Fibroblast of upper back skin (primary cell): ENCODE measurements at places on chromosomes 13 and 19.
A peak's percentile ranks its signal among the peaks of the same experiment; 100 is the strongest.

DNA sequence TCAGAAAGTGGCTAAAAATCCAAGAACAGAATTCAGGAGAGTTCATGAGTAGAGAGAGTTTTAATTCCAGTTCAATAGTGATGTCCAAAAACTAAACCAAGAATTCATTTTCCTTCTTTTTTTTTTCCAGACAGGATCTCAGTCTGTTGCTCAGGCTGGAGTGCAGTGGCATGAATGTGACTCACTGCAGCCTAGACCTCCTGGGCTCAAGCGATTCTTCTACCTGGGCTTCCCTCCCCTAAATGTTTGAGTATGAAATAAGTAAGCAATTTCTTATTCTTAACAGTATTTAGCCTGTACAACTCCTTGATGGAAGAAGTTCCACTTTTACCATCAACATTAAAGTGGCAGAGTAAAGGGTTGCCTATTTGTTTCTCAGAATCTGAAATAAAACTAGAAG lies 3.8 kb downstream of the COMMD6 start:
- DNase-seq, result peak; percentile 15

DNA sequence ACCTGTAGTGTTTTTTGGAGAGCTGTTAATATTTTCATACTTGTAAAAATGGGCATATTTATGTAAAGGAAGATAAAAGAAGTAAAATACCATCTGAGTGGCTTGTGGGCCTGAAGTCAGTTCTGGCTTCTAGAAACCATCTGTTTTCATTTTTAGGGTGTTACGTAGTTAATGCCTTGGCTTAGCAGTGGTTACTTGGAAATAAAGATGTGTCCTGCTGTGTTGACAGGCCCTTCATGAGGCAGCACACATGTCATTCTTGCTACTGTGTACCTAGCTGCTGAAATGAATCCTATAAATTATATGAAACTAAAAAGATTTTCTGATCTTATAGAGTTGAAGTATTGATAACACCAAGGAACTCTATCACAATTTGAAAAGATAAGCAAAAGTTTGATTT lies 16.0 kb downstream of the ILF3 start:
- peak; percentile 67 for DNase-seq

- DNase-seq, result no peak
Observed at GRCh38 chr19:14167576-14168138, 31.3 kb upstream of the ASF1B start.

- no peak for DNase-seq
Observed at GRCh38 chr13:71906448-71906847, 39.4 kb upstream of the DACH1 start.

DNA sequence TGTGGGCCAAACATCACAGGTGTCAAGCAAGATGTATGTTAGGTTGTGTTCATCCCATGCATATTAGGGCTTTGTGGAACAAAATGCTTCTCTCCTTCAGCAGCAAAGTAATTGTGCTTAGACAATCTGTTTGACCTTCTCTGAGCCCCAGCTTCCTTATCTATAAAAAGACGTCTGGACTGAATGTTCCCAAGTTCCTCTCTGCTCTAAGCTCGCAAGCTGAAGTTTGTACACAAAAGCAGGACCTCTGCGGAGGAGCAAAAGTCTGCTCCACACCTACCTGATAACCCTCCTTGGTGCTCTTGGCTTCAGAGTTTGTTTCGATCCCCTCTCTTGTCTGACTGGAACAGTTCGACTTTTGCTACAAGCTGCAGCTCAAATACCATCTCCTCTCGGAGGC lies 95.7 kb upstream of the UBL3 start:
- no peak for DNase-seq

- peak; percentile 5 for DNase-seq
Observed at GRCh38 chr13:92137520-92137919, 739.1 kb downstream of the GPC5 start.

- peak; percentile 46 for DNase-seq
Observed at GRCh38 chr19:46610851-46611770, 10.0 kb downstream of the CALM3 start.

- no peak for DNase-seq
Observed at GRCh38 chr19:4557971-4558941, 1.2 kb downstream of the SEMA6B start.

- no peak for DNase-seq
Observed at GRCh38 chr19:41861116-41861768, 1.2 kb downstream of the RPS19 start.

DNA sequence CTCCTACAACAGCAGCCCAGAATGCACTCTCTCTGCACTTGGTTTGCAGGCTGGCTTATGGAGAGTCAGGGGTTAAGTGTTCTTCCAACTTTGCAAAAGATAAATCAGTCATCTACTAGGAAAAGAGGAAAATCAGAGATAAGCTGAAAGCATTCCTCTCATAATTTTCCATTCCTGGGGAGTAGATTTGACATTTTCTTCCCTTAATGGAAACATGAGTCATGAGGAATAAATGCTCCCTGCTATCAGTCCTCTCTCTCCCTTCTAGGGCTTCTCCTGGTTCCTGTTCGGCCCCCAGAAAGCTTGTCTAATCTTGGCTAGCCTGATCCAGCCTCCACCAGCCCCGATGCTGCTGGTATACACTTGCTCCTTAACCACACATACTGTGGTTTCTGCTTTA lies 28.4 kb upstream of the ENOX1 start:
- DNase-seq, result peak; percentile 96

DNA sequence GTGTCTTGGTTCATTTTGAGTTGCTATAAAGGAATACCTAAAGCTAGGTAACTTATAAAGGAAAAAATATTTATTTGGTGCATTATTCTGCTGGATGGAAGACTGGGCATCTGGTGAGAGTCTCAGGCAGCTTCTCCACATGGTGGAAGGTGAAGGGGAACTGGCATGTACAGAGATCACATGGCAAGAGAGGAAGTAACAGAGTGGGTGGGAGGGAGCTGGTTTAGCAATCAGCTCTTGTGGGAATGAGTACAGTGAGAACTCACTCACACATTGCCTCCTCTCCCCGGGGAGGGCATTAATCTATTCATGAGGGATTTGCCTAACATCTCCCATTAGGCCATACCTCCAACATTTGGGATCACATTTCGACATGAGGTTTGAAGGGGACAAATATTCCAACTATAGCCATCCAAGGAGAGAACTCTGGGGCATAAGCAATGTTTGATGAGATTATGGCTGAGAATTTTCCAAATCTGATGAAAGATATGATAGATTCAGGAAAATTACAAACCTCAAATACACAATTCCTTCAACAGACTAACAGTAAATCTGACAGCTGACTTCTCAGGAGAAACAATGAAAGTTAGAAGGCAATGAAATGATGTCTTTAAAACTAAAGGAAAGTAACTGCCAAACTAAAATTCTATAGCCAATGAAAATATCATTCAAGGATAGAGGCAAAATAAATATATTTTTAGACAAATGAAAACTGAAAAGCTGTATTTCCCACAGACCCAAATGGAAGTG lies 52.5 kb downstream of the MTUS2 start:
- DNase-seq, result no peak

DNA sequence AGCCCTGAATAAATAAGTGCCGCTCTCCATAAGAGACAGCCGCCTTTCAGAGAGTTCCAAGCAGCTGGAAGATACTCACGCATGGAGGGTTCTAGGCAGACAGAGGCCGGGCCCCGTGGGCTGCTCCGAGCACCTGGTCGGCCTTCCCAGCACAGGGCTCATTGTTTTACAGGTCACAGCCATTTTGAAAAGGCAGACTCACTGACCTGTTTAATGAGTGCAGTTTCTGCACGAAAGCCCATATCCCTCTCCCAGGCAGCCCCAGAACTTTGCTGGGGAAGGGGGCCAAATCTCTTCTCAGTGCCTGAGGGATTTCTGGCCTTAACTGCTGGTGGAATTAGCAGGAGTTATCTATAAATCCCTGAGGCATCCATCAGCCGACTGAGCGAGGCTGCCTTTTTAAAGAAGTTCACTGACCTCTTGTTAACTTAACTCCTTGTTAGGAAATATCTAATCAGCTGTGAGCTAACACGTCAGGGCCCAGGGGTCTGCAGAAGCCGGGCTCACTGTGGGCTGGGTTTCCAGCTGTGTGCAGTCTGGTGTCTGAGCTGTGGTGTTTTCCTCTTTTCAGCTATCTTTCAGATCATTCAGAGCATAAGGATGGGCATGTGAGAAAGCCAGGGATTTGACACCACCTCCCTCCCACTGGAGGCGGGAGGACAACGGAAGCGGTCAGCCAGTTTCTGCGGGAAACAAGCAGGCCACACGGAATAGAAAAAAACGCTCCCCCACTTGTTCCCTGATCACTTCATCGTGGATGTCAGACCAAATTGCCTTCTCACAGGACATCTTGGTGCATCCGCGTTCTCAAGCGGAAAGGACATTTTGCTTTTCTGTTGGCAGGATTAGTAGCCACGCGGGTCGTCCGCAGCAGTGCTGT lies 23.3 kb downstream of the SERP2 start:
- peak; percentile 68 for DNase-seq

GRCh38 chr19:45947926-45948325 lies 25.7 kb downstream of the NOVA2 start:
- DNase-seq, result peak; percentile 24

GRCh38 chr13:22320991-22321390 lies 650.1 kb downstream of the FGF9 start:
- no peak for DNase-seq

DNA sequence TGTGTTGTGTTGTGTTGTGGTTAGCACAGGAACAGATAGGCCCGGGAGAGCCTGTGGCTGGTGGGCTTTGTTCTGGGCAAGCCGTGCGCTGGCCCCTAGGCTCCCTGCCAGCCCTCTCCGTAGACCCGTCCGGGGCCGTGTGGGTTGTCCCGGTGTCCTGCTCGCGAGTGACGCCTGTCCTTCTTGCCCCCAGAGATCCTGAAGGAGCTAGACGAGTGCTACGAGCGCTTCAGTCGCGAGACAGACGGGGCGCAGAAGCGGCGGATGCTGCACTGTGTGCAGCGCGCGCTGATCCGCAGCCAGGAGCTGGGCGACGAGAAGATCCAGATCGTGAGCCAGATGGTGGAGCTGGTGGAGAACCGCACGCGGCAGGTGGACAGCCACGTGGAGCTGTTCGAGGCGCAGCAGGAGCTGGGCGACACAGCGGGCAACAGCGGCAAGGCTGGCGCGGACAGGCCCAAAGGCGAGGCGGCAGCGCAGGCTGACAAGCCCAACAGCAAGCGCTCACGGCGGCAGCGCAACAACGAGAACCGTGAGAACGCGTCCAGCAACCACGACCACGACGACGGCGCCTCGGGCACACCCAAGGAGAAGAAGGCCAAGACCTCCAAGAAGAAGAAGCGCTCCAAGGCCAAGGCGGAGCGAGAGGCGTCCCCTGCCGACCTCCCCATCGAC lies 5.7 kb downstream of the ING1 start:
- DNase-seq, result no peak

DNA sequence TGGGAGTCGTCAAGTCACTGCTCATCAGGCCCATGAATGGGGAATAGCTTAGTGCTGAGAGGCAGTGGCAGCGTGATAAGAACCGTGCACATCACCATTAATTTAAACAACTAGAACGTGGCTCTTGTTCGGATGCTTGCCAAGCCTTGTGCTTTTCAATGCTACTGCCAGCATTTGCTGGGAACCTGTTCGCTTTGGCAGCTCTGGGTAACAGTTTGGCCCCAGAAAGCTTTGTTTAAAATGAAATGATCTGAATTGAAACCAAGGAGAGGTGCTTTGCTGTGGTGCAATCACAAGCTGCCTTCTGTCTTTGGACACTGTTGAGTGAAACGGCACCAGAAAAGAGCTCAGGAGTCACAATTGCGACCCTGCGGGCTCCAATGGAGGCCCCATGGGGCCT lies 53.5 kb upstream of the OLFM4 start:
- DNase-seq, result no peak

GRCh38 chr13:66765559-66765958 lies 464.6 kb downstream of the PCDH9 start:
- DNase-seq, result no peak

DNA sequence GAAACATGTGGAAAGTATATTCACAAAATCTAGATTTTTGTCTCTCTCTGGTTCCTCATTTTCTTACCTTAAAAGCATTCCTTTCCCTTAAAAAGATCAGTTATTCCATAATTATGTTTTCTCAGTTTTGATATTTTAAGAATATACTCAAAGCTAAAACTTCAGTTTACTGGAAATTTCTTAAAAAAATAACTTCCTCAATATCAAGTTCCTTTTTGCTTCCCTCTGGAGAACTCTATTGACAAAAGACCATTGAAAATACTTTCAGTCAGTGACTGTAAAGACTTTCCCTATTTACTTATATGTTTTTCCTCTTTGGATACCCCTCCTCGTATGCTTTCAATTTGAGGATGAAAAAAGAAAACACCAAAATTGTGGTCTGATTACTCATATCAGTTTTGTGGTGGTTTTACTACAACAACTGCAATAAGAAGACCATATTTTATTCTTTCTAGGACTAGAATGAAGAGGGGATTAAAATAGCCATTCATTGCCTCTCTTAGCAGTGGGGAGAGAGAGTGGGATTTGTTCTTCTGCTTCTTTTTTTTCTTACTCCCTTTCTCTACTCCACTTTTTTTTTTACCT lies 113.2 kb downstream of the ESD start:
- peak; percentile 66 for DNase-seq

- no peak for DNase-seq
Observed at GRCh38 chr13:44017756-44018309, 138.1 kb downstream of the LACC1 start.

- peak; percentile 2 for DNase-seq
Observed at GRCh38 chr13:95452375-95452774, 100.1 kb upstream of the CLDN10 start.

DNA sequence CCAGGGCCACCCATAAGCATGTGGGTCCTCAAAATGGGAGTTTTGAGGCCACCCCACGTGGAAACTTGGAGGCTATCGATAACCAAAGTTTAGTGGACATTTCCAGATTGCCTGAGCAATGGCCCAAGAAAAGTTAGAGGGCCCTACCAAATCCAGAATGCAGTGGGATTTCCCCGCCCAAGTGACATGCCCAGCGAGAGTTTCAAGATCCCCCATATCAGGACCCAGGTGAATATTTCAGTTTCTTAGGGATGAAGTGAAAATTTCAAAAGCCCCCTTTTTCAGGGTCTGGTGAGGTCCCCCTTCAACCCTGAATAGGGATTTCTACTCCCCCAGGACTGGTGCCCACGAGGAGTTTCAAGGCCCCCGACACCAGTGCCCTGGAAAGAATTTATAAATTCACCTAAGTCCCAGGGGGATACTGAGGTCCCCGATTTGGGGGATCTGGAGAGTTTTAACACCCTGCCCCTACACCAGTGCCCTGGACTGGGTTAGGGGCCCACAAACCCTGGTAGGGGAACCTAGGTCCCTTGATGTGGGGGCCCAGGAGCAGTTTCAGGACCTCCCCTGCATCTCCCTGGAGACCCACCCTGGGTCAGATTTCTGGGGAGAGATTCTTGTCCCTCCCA lies 695 bp downstream of the BST2 start:
- no peak for DNase-seq

- DNase-seq, result no peak
Observed at GRCh38 chr13:98556968-98557631, 19.8 kb downstream of the STK24 start.

DNA sequence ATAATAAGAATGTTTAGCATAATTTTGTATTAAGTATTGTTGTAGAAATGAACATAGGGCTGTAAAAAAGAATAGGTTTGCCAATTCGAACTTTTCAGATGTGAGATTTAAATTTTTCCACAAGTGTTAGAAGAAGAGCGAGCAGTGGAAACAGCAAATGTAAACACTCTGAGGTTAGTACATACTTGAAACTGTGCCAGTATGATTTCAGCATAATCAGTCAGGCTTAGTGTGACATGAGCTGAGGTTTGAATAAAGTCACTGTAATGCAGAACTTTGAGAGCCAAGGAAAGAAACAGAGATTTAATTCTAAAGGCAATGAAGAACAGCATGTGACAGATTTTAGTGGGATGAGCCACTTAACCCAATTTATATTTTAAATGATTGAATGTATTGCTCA lies 2166.4 kb downstream of the PCDH9 start:
- peak; percentile 85 for DNase-seq
